ENCODE measurements at places on chromosomes 5 and 9.
A peak's percentile ranks its signal among the peaks of the same experiment; 100 is the strongest.

DNA sequence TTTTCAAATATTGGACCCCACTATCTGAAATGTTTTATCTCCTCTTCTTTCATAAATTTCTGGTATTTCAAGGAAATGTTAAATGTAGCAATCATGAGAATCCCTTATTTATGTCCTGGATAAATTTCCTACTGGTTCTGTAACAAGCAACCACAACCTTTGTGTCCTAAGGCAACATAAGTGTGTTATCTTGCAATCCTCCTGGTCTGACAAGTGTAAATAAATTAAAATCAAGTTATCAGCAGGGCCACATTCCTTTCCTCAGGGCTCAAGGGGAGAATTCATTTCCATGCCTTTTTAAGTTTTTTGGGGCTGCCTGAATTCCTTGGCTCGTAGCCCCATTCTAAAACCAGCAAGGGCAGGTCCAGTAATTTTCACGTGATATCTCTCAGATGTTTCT is 83.2 kb downstream of the CDH9 start:
- DNase-seq = no peak

GRCh38 chr9:17052626-17053025 is 82.2 kb upstream of the CNTLN start:
- no peak for DNase-seq

- DNase-seq = no peak
These were observed 189.2 kb upstream of the NR3C1 start for GRCh38 chr5:143592648-143593047.

DNA sequence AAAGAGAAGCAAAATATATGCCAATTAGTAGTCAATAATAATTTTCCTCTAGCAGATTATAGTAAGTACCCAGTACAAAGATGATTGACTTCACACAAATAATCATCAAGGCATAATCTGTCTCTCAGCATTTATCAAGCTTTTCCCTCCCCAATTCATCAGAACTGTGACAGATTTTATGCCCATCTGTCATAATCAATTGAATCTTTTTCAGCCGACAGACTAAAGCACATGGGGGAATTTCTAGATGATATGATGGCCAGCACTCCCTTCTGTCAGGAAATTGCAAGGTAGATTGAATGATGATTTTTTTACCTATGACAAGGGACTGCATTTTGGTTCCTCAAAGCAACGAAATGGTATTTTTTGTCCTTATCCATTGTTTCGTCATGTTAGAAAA is 227.1 kb upstream of the CYLC2 start:
- DNase-seq = no peak

DNA sequence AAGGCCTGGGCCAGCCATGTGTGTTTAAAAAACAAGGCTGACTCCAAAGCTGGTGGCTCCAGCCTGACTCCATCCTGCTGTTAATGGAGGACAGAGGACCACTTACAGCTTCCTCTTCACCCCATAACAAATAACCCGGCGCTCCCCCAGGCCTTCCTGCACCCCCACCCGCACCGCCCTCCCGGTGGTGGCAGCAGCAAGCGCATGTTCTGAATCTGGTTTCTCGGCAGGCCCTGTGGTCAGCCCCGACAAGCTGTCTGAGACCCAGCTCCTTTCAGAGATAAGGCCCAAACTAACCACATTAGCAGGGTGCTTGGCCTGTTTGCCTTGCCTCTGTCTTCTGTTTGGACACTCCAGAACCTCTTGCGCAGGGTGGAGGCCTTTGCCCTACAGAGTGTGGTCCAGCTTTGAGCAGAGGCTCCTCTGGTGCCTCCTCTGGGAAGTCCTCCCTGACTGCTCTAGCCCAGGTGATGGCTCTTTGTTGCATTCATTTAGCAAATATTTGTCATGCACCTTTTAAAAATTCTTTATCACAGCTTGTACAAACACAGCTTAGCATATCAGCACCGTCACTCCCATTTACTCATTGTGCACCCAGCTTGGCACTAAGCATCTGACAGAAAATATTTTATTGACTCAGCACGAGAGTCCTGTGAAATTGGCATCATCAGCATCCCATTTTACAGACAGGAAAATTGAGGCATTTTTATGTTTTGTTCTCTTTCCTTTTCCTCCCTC is 78.4 kb downstream of the NDFIP1 start:
- no peak for DNase-seq

- no peak for DNase-seq
These were observed 71.2 kb downstream of the MARCHF11 start for GRCh38 chr5:16108418-16108817.

DNA sequence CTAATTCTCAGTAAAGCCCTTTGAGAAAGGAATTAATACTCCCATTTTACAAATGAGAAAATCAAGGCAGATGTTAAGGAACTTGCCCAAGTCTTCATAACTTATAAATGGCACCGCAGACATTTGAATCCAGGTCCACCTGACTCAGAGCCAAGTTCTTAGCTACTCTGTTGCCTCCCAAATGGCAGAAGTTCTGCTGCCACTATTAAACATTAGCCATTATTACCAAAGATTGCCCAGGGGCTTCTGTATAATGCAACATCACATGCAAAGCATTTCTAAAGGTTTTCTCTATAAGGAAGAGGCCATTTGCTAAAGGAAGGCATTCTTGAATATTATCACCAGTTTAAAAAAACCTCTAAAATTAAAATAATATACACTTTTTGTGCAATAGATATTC is 28.3 kb downstream of the TPD52L3 start:
- DNase-seq = peak; percentile 26

DNA sequence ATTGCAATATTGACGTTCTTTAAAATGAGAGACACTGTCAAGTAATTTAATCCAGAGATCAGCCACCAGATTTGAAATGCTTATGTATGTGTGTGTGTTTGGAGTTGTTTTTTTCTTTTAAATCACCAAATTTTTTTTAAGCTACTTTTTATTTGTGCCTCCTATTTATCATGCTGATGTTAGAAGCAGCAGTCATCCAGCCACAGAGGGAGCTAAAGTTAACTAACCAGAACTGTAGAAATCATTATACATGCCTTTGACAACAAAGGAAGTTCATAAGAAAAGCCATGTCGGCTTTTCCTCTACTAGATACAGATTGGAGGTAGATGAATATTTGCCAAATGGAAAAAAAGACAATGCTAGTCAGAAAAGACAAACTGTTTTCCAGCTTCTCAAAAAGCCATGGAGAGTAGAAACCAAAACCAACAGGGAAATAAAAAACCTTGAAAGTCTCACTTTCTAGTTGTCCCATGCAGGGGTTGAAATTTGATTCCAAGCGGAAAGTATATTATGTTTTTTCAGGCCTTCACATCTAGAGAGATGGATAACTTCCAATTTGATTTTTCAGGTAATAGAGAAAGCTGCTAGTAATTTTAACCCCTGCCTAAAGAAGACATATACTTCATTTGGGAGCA is 4.5 kb downstream of the PURA start:
- DNase-seq = peak; percentile 56

- DNase-seq = peak; percentile 26
These were observed 924.8 kb upstream of the CDH9 start for GRCh38 chr5:27963050-27963783.

GRCh38 chr9:20125727-20126126 is 336.9 kb upstream of the SLC24A2 start:
- no peak for DNase-seq

DNA sequence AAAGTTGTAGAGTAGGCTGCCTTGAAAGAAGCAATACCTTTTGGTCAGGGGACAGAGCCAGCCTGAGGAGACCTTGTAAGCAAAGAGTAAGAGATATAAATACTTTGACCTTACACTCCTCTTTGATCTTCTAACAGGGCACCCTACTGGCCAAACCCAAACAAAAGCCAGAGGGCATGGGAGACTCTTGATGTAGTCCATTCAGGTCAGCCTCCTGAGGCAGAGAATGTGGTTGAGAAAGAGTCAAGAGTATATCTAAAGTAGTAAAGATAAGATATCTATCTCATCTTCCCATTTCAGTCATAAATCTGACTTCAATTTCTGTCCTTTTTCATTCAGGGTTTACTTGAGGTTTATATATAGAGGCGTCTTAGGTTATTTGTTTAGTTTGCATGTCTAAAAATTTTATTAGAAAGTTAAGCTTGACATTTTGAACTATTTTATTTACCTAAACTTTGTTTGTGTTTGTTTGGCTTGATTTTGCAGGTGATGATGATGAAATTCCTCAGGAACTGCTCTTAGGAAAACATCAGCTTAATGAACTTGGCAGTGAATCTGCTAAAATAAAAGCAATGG is 125.7 kb downstream of the NIPBL start:
- no peak for DNase-seq

DNA sequence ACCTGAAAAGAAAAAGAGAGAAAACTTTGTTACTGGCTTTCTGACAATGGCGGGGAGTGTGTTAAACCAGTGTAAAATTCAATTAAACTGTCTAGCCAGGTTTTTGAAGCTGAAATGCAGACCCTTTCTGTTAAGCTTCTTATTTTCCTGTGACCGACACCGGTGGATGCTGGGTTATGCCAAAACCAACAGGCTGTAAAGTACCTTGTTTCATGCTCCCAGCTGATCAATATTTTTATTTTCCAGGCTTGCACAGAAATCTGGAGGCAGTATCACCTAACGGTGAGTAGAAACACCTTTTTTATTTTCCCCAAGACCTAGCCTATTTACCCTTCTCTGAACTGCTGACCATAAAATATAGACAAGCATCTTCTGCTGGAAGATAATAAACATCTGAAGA is 94.9 kb upstream of the GRHPR start:
- DNase-seq = no peak

DNA sequence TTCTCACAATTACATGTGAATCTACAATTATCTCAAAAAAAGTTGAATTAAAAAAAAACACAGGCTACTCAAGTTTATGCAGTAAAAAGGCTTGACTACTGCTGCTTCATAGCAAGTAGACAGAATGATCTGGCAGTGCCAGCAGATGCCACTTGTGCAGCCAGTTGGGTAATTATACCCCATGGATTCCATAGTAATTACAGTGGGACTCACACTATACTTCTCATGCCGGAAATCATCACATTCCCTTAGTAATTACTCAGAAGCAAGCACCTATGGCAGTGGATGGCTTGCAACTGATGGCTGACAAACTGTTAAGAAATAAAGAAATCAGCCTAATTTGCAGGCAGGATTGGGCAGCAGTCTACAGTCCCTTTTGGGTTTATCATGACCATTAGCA is 463.2 kb upstream of the KLF4 start:
- peak; percentile 47 for DNase-seq

- DNase-seq = no peak
These were observed 5.2 kb upstream of the CRB2 start for GRCh38 chr9:123350590-123351310.

DNA sequence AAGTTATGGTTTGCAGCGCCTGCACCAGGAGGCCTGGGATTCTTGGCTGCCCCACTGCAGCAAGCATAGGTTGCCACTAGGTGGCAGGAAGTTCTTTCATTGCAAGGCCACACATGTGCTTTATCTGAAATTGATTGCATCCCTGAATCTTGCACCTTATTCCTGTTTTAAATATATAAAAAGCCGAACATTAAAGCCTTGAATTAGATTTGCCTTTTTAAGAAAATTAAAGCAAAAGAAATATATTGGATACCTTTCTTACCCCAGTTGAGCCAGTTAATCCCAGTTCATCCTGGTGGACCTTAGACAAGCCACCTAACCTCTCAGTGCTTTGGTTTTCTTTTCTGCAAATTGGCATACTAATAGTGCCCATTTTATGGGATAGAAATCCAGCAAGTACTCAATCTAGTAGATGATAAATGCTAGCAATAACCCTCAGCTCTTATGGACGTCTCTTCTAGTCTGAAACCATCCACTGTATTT is 6.3 kb upstream of the TRMT10B start:
- peak; percentile 60 for DNase-seq

GRCh38 chr9:136525841-136526499 is 19.9 kb downstream of the NOTCH1 start:
- DNase-seq = peak; percentile 12

DNA sequence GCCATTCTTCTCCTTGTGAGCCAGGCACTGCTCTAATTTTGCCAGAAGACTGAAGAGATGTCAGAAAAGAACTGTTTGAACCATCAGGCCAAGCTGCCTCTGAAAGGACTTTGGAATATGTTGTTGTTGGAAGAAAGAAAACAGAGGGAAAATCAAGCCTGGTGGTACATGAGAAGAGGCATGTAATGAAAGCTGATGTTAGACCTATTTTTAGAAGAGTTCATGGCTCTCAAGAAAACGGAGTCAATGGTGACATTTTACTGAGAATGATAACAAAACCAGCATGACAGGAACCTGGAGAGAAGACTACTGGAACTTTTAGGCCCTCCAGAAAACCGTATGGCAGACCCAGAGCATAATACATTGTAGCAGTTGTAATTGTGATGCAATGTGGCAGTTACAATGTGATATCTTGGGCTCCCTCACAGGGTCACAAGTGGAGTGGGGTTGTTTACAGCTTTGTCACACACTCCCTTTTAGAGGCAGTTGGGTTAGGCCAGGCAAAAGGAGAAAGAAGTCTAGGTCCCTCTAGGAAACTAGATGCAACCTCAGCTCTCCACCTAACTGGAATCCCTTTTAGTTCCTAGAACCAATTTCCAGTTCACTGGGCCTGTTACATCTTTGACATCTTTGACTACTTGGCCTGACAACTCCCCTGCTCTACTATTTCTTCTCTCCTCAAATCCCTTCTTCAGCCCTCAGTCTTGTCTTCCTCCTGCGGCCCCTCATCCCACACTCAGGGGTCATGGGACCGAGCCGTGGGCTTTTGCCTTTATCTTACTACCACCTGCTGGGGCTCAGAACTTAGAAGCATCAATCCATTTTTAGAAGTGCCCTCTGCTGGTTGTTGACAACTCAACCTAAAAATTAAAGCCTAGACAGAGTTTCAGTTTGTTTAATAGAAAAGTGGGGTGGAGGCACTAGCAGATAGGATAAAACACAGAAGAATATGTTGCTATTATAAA is 61.2 kb upstream of the JAK2 start:
- peak; percentile 54 for DNase-seq

- no peak for DNase-seq
These were observed 1.3 kb downstream of the SLC25A48 start for GRCh38 chr5:135835766-135836165.
